Stimulated activated CD8-positive, alpha-beta memory T cell treated with anti-CD3 and anti-CD28 coated beads, Interleukin-7, amount 100 ng/mL, for 1 hour (primary cell): ENCODE measurements at places on chromosomes 12 and 14.

DNA sequence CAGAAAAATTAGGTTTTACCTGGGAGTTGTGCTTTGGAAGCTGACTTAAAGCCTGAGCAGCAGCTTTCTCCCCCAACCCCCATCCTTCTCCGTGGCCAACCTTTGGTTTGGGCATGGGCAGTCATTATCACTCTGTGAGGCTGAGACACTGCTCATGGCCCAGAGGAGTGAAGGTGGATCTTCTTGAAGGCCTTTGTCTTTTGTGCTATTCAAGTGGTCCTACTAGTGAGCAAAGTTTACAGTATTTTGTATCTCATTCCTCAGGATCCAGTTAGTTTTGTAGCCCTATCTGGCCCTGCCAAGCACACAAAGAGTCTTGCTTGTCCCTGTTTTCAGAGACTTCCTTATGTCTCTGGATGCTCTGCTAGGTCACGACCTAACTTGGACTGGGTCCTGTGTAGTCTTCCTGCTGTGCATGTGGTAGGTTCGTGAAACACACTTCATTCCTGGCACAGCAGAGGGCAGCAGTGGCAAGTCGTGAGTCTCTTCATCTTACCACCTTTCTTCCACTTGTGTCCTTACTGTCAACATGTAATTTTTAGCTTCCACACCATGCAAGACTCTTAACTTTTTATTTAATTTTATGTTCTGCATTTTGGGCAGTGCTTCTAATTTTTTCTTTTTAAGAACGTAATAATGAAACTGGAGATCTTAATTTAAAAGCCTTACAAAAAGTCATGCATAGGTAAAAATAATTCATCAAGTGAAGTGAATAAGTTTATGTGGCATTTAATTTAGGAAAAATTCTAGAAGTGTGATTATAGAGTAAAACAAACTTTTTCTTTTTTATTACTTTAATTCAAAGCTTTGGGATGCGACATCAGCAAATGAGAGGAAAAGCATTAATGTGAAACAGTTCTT lies 53.7 kb downstream of the APAF1 start:
- no peak for DNase-seq

- DNase-seq: peak; percentile 13
These were observed 19.3 kb upstream of the KRT7 start for GRCh38 chr12:52213564-52214420.

GRCh38 chr12:106035421-106035820 lies 103.3 kb downstream of the NUAK1 start:
- no peak for DNase-seq

DNA sequence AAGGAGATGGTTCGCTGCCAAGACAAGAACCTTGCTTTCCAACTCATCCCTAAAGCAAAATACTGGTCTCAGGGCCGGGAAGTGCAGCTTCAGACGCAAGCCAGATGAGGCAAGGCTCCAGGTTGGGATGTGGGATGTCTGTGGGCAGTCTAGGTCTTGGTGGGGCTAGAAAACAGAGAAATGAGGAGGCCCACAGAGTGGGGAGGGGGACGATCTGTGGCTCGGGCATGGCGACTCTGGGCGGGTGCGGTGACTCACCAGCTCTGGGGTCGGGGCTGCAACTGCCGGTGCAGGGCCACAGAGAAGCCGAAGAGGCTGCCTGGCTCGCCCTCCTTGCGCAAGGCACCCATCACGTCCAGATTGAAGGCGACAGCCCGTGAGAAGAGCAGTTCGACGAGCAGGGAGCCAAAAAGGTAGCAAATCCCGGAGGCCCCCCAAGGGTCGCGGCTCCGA lies 459 bp downstream of the ITGA7 start:
- no peak for DNase-seq

DNA sequence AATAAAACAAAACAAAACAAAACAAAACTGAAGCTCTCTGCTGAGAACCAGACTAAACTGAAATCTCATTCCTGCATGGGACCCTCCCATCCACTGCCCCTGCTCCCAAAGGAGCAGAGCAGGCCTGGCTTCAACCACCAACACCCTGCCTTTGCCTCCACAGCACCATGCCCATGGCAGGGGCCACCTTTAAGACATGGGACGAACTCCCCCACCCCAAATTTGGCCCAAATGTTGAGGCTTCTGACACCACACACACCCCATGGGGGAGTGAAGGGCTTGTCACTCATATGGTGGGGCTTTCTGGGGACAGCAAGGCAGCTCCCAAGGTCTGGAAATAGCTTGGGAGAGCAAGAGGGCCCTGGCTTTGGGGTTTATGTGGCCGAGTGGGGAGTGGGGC lies 177.2 kb downstream of the KIF26A start:
- DNase-seq: no peak

DNA sequence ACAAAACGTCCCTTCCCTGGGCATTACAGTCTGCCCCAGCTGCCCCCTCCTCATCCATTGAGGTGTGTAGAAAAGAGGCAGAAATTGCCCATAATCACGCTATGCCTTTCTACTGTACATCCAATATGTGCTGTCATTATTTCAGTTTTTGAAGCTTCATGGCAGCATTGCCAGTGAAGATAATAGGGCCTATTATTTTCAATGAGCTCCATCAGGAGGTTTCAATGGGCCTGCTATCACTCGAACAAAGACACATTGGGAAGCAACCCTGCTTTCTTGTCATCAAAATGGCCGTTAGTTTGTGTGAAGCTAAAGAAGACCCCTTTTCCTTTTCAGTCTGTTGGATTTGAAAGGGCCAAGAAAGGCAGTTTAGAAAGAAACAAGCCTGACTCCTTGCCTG lies 653.8 kb downstream of the NOVA1 start:
- DNase-seq: no peak

- DNase-seq: no peak
These were observed 8.5 kb downstream of the COX14 start for GRCh38 chr12:50120521-50120920.
